ENCODE measurements at places on chromosomes 12 and 14. TPM values are rescaled to one million over a fixed set of nuclear protein-coding genes. Genes with fewer than 3 reads are reported as not detected.

DNA sequence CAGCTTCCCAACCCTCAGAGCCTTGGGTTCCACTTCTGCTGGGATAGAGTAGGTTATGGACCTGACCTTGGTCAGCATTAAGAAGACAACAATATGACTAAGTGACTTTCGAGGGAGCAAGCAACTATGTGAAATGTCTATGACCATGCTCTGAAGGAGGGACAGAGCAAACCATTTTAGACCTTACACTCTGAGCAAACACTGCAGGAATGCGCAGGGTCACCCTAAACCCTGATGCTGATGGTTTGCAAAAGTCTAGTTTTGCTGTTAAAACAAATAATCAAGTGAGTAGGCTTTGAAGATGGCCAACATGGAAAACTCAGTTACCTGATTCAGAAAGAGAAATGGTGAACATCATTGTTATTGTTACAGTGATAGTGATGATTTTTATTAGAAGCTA is 8.7 kb downstream of the ZCCHC8 start:
- H3K4me3 ChIP-seq: no peak overlapping the region
- H3K36me3 ChIP-seq: peaks cover 38% of the 10 kb centered on the region
- H3K27ac ChIP-seq: no peak overlapping the region
- H3K27me3 ChIP-seq: no peaks in the 10 kb centered on the region

Gene INF2
- 61.5 TPM for total RNA-seq

Gene TMEM132D
- total RNA-seq: not detected

Gene E2F7
- 3.0 TPM for total RNA-seq

Gene FRMD6
- total RNA-seq: 2.7 TPM

Gene WASHC3
- total RNA-seq: 32.3 TPM

Gene KCNJ8
- not detected for total RNA-seq

- H3K27me3 ChIP-seq: peaks cover 2% of the 10 kb centered on the region
- H3K27ac ChIP-seq: no peak overlapping the region
- no peaks in the 10 kb centered on the region for H3K36me3 ChIP-seq
- H3K4me1 ChIP-seq: no peaks in the 10 kb centered on the region
- DNase-seq: no peak
- H3K4me3 ChIP-seq: no peak overlapping the region
Observed at GRCh38 chr14:104586832-104587620, 7.5 kb downstream of the C14orf180 start.

DNA sequence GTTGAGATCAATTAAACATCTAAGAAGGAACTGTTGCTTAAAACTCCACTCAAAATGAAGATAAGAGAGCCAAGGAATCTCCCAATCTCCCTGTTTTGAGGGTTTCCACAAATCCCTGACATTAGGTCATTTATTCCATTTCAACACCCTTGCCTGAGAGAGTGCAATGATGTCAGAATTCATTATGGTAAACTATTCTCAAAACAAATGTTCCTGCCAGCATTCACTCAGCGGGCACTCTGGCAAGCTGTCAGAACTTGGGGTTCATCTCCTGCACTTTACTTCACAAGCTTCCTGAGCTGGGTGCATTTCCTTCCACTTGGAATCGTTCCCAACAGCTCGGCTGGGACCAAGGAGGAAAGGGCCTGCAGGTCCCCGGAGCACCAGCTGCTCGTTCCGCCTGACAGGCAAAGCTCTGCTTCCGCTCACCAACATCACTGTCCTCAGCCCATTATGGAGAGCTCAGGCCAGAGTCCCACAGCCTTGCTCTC is 117.8 kb downstream of the TTC7B start:
- DNase-seq: no peak
- H3K27me3 ChIP-seq: no peaks in the 10 kb centered on the region
- no peak overlapping the region for H3K4me3 ChIP-seq
- H3K4me1 ChIP-seq: no peaks in the 10 kb centered on the region

DNA sequence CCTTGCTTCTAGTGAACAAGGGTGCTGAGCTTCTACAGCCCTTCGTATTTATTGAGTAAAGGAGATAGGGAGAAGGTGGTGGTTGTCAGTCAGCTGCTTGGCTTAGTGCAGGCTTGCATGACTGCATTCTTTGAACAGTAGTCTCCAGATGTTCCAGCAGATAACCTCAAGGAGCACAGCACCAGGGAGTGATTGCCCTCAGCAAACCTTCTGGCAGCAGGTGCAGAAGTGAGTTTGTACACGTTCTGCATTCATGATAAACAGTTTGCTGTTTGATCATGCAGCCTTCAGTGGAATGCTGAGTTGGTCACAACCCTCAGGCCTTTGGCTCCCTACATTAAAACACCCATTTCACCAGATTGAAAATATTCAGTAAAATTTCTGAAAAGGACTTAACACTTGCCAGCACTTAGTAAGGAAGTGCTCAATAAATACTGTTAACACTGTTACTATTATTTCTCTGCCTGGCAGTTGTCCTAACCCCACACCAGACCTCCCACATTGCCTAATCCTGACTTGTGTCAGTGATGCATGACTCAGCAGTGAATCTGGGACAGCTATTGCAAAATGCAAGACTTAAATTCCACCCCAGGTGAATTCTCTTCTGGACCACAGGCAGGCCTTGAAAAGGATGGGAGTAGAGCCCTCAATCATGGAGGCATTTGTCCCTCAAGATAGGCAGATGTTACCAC is 18.9 kb upstream of the CARMIL3 start:
- peaks cover 9% of the 10 kb centered on the region for H3K4me1 ChIP-seq
- no peaks in the 10 kb centered on the region for H3K36me3 ChIP-seq
- no peak overlapping the region for H3K27ac ChIP-seq
- DNase-seq: no peak

DNA sequence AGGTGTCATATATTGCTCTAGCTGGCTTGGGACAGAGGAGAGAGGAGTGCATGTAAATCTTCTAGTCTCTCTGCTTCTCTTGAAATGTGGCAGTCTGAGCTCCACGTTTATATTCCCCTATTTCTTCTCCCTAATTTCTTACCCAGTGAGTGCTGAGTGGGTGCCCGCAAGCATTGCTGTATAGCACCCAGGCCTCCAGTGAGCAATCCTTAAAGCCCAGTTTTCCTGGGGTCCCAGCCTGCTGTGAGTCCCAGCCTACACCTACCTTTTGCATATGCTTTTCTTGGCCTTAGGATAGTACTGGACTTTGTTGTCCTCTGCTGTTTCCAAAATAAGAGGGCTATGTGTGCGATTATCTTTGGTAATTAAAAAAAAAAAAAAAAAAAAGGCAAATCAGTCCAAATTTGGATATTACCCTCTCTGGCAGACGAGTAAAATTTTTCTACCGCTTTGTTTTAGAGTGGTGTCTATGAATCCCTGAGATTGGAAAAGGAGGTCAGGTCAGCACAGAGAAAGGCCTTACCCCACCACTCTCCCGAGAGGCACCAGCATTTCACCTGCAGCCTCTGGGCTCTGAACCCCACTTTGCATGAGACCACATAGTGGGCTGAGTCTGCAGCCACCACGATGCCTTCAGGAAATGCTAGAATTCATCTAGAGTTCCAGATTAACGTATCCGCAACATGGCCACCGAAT is 1.1 kb downstream of the MGST1 start:
- H3K27ac ChIP-seq: no peak overlapping the region
- H3K36me3 ChIP-seq: no peaks in the 10 kb centered on the region
- DNase-seq: no peak
- peaks cover 8% of the 10 kb centered on the region for H3K27me3 ChIP-seq

DNA sequence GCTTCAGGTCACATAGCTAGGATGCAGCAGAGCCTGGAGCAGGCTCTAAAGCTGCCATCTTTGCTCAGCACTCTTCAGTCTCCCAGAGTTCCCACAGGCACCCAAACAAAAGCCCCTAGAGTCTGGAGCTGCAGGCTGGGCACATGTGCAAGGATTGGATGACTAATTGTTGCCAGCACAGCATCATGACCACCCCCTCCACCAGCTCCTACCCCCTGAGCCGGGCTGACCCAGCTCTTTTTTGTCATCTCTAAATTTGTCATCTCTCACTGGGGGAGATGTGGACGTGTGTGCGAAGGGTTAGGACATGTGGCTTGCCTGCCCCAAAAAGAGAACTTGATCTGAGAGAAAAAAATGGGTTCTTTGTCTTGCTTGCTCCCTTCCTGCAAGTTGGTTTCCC is 4.3 kb upstream of the MMP19 start:
- H3K4me3 ChIP-seq: no peak overlapping the region
- H3K36me3 ChIP-seq: no peaks in the 10 kb centered on the region
- peaks cover 16% of the 10 kb centered on the region for H3K4me1 ChIP-seq
- DNase-seq: peak; percentile 70

Gene P2RX2
- total RNA-seq: not detected

Gene TRHDE
- not detected for total RNA-seq

DNA sequence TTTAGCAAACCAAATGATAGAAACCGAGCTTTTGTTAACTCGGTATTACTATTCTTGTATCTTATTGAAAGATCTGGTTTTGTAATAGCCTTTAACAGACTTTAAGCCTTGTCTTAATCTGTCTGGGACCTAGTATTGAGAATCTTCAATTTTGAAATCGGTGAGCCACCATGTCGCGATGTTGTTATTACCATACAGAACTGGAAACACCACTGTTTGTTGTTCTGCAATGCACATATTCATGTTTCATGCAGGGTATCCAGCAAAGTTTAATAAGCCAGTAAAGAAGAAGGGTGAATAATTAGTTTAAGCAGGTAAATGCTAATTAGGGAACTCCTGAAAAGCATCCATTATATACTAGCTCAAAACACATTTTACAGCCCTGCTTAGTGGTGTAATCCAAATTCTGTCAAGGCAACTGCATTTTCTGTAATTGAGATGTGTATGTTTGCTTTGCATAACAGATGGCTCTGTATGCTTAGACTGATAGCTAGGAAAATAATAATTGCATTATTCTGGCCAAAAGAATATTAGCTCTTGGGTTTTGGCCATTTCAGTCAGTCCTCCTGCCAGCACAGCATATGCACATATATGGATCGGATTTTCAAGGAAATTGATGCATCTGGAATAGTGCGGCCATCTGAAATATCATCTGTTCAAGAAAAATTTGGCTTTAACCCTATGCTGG is 389.2 kb downstream of the EGLN3 start:
- no peaks in the 10 kb centered on the region for H3K36me3 ChIP-seq
- DNase-seq: no peak
- no peaks in the 10 kb centered on the region for H3K27me3 ChIP-seq
- H3K4me1 ChIP-seq: peaks cover 2% of the 10 kb centered on the region
- H3K4me3 ChIP-seq: no peak overlapping the region

Gene CCDC184
- 0.34 TPM for total RNA-seq

All from activated CD8-positive, alpha-beta T cell treated with anti-CD3 and anti-CD28 coated beads for 36 hours (primary cell).